M059J (cell line): ENCODE measurements at places on chromosomes 2 and 18. TPM values are rescaled to one million over a fixed set of nuclear protein-coding genes. Genes with fewer than 3 reads are reported as not detected.

Gene SPP2
- total RNA-seq, result 0.27 TPM in 1 of 2 replicates, not detected in the other

Gene TRAPPC8
- 23.8 and 34.4 TPM in 2 replicates for total RNA-seq

Gene SLC38A11
- total RNA-seq, result 0.44 and 0.62 TPM in 2 replicates

Gene CYP26B1
- 4.2 and 6.8 TPM in 2 replicates for total RNA-seq

Gene RGPD4
- not detected in 2 replicates for total RNA-seq

Gene NYAP2
- total RNA-seq, result 1.5 and 2.3 TPM in 2 replicates

Gene DLX2
- 1.9 and 4.2 TPM in 2 replicates for total RNA-seq

DNA sequence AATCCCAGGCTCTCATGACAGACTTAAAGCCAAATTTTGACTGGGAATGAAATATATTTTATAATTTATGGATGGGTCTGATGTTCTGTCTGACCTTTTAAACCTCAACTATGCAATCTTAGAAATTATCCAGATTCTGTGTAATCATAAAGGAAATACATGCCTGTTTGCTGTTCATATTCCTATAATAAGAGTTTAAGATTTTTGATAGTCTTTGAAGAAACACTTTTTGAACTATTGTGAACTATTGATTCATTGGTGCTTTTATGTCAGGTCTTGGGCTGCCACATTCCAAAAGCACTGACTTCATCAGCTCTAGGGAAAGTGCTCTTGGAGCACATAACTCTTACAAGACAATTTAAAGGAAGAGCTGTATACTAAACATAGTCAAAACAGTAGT lies 64.2 kb downstream of the CCDC150 start:
- DNase-seq, result peak; percentile 7

DNA sequence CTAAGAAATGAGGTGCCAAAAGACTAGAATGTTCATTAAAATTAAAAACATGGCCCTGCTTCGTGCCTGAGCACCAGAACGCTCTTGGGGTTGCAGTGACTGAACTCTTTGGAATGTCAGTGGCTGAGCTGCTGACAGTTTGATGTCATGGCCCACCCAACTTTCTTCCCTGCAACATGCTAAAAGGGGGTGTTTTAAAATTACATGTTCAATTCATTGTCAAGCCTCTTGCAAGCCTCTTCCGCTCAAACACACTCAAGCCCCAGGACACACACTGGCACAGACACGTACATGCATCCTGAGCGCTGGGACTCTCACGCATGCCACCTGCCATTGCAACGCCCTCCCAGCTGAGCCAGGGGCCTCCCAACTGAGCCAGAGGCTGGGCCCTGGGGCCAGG lies 12.6 kb downstream of the RUFY4 start:
- peak; percentile 64 for DNase-seq

- DNase-seq, result no peak
These were observed 31.5 kb upstream of the SMAD7 start for GRCh38 chr18:48982266-48982665.

DNA sequence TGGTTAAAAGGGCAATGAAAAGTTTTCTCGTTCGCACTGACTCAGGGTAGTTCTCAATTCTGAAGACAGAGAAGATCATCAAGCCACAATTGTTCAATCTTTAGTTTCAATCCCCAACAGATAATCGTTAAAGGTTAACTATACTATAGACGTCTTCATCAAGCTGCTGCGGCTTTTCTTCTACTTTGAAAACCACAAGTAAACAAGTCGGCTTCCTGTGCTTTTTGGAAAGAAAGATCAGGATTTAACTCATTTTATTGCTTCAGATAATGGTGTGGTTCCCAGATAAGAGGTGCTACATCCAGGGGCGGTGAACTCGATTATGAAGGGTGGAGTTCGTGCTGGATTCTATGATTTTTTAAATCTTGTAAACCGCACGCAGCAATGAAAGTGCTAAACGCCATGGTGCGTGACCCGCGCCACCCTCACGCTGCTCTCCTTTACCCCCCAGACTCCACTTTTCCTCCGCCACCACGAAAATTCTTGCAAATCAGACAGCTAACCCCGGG lies 545 bp upstream of the CDCA7 start:
- DNase-seq, result peak; percentile 47

DNA sequence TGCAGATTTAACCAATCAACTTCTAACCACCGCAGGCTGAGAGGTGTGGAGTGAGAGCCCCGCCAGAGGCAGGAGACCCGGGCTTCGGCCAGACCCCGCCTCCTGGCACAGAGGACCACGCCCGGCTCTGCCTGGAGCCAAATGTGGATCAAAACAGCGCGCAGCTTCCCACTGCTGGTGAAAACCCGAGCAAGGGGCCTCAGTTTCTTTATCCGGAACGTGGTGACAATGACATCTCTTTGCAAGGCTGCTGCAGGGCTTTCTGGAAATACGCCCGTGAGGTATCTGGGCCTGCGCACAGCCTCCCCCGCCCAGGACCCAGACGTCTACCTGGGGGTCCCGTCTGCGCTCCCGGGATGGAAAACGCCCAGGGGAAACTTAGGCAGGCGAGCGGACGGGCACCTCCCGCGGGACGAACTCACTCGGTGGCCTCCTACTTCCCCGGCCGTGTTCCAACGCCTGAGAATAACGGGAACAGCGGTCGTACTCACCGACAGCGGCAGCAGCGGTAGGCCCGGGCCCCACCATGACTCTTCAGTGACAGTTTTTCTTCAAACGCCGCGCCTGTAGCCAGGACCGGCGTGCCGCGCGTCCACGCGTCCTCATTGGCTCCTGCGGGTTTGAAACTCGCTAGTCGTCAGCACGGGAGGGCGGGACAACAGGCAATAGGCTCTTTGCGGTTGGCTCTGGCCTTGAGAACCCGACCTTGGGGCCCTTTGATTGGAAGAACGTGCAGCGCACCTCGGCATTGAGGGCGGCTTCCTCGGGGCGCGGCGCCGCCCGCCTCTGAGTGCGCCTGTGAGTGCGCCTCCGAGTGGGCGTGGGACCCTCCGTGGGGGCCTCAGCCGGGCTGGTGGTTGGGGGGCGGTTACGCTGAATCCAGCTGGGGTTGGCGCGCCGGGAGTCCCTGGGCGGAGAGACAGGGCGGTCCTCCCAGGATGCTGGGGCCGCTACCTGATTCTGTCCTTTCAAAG lies at the start of gene CKAP2L:
TSS of gene CKAP2L (minus strand) at position 539 of the 974 bp plus-strand sequence. CDS start at position 528, 11 bp downstream.
- peak; percentile 98 for DNase-seq

DNA sequence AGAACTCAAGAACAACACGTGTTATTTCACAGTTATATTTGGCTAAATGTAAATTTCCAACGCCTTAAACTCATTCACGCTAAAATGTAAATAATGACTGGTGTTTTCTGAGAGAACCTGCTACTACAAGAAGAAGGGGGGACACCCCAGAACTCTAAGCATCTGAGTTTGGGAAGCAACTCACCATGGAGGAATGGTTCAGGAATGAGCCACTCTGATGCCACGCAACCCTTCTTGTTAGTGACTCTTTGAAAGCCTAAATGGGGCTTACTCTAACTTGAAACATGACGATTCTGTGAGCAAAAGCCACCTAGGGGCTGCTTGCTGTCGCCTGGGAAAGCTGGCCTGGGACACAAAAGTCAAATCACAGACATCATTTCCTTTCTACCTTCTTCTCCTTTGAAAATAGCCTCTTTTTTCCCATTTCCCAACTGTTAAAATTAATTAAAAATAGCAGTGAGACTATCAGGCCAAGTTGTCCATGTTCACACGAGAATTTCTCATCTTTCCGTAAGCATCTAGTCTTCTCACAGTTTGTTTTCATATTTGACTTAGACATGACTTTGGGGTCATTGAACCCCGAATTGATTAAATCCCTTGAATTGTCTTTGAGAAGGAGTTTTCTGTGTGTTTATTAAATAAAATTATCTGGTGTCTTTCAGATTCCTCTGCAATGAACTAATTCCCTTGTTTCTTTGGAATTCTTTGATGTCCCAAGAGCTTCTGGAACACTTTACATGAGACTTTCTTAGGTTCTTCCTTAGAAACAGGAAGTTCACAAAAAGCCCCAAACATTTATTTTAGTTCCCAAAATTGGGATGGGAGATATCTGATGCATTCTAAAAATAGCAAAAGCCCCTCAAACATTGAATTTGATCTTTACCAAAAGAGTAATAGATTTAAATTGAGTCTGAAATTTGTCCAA lies 75.5 kb upstream of the CABLES1 start:
- no peak for DNase-seq

DNA sequence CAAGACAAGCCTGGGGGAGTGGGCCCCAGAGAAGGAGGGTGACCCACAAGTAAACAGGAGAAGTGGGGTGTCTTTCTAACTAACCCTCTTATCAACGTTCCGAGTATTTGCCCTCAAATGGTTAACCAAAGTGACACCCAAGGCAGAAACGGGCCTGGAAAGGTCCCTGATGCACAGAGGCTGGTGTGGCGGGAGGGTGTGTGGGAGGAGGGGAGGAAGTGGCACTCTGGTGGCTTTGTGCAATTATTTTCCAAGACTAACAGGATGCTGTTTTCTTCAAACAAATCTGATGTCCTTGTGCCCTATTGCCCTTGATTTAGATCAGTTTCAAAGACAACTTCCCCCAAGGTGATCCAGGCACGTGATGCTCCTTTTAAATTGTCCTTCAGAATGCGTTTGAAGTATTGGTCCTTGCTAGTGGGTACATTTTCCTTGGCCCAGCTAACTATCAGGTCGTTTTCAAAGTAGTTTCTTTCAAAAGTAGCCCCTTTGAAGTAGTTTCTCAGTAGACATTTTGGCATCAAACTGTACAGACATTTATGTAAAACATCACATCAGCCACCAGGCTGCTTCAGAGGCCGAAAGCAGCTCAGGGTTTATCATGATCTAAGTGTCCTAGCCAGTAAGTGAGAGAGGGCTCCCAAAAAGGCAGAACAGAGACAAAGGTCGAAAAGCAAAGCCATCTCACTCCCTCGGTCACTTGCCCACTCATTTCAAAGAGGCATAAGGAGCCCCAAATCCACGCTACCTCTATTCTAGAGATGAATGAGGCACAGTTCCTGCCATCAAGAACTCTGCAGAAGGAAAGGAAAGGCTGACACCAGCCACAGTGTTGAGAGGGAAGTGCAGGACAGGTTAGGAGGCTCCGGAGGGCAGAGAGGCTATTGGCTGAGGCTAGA lies 371.1 kb upstream of the ID2 start:
- DNase-seq, result no peak

- peak; percentile 16 for DNase-seq
These were observed 761 bp downstream of the ST8SIA5 start for GRCh38 chr18:46756025-46756558.

GRCh38 chr2:40814616-40815015 lies 362.7 kb upstream of the SLC8A1 start:
- DNase-seq, result peak; percentile 22

DNA sequence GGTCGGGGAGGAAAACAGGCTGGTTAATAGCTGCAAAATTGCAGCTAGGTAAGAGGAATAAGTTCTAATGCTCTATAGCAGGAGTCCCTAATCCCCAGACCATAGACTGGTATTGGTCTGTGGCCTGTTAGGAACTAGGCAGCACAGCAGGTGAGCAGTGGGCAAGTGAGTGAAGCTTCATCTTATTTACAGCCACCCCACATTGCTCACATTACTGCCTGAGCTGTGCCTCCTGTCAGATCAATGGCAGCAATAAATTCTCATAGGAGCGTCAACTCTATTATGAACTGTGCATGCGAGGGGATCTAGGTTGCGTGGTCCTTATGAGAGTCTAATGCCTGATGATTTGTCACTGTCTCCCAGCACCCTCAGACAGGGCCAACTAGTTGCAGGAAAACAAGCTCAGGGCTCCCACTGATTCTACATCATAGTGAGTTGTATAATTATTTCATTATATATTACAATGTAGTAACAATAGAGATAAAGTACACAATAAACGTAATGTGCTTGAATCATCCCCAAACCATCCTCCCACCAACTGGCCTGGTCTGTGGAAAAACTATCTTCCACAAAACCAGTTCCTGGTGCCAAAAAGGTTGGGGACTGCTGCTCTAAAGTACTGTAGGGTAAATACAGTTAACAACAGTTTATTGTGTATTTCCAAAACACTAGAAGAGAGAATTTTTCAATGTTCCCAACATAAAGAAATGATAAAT lies 91.7 kb upstream of the TFCP2L1 start:
- DNase-seq, result no peak

DNA sequence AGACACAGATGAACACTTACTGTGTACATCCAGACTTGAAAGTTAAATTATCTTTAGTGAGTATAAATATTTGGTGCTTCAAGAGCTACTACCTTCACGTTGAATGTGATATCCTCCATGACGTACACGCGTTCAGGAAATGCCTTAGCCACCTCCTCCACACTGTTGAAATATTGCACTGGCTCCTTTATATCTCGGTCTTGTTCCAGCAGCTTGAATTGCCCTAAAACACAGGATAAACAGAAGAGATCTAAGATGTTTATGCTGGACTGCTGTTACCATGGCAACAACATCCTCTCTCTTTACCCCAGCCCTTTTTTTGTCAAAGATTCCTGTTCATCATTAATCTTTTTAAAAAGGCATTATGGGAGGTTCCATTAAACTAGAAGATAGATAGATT lies 120.3 kb downstream of the MEP1B start:
- no peak for DNase-seq

DNA sequence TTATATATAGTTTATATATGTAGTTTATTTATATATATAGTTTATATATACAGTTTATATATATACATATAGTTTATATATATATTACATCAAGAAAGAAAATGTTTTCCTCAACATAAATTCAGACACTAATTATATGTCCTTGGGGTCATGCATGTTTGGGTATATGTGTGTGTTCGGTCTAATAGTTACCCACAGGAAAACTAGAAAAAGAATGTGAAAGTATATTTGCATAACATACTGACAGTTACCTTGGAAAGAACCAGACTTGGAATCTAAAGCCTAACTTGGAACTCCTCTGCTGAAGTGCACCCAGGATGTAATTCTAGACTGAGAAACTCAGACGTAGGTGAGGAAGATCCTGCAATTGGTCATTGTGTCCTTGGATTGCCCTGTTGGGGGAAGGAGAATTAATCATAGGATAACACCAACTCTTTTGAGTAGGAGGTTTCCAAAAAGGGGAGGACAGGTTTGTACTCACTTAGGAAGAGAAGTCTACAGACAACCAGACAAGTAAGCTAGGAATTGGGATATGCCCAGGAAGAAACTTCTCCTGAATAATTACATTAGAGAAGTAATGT lies 8.9 kb upstream of the SLC25A12 start:
- DNase-seq, result no peak

- no peak for DNase-seq
These were observed 91.8 kb downstream of the TGIF1 start for GRCh38 chr18:3541549-3542386.
